ENCODE measurements at places on chromosomes 4 and X.

DNA sequence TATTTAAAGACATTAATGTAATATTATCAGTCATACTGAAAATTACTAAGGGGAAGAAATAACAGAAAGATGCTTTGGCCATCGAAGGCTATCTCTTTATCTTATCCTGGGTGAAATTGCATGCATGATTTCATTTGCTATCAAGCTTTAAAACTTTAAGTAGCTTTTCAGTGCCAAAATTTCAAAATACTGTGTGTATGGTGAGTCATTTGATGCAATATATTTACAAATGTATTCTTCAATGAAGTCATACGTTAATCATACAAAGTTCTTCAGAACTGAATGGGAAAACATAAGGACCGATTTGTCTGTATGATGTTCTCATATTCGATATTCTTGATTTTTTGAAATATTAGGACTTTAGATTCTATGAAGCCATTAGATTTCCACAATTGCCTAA lies 1295.8 kb upstream of the AGA start:
- no peak for DNase-seq

DNA sequence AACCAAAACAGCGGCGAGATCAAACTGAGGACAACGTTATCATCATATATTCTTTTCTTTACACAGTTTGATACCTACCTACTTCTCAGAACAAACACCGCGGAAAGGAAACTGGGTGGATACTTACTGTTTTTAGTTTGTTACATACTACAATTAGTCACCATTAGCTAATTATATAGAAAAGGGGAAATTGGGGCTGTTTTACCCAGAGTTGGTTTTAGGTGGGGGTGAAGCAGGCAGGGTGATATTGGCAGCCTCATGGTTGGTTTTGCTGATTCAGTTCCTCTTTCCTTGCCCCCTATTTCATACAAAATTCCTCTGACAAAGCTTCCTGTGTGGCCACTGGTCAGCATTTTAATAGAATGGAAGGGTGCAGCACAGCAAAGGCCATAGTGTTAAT lies 77.8 kb downstream of the SORBS2 start:
- DNase-seq, result no peak

GRCh38 chr4:142818031-142818430 lies 28.1 kb downstream of the INPP4B start:
- DNase-seq, result no peak

- no peak for DNase-seq
Measured at GRCh38 chrX:19225909-19226308, 103.6 kb upstream of the ADGRG2 start.

DNA sequence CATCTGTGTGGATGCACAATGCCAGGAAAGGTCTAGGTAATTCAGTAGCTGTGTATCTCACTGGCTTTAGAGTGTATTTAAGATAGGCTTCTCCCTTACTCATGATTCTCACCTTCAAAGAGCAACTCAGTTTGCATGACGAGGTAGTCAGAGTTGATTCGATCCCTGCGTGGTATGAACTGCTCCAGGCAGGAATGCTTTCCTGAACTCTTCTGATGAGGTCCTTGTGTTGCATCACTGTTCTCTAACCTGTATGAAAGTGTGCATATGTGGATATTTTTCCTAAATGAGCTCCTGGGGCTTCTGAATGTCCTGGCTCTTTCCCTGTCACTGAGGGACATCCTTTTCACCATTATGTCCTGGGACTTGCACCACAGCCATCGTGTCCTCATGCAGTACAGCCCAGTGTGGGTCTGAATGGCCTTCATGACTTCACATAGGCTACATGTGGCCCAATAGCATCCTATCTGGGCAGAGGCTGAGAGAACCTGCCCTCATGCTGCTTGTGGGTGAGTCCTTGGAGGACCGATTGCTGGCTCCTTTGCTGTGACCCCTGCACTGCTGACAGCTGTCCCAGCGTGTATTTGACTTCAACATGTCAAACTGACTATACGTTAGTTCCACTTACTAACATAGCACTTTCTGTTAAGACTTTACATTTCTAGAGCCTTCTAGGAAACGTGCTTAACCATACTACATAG lies 65.3 kb upstream of the WDR1 start:
- DNase-seq, result no peak

- no peak for DNase-seq
Measured at GRCh38 chr4:142690406-142691163, 155.5 kb downstream of the INPP4B start.

DNA sequence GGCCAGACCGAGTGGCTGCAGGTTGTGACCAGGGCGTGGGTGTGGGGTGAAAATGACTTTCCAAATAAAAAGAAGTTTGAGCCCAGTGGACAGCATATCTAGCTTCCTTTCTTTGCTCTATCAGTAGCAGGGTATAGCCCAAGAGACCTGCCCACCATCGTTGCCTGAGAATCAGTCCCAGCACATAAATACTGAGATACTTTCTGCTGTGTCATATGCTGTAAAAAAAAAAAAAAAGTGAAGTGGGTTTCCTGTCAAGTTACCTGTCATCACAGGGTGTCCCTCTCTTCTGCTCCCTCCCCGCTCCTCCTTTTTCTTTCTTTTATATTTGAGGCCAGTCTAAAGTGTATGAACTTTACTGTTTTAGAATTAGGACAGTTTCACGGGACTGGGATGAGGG lies 330.3 kb upstream of the BOD1L1 start:
- no peak for DNase-seq

DNA sequence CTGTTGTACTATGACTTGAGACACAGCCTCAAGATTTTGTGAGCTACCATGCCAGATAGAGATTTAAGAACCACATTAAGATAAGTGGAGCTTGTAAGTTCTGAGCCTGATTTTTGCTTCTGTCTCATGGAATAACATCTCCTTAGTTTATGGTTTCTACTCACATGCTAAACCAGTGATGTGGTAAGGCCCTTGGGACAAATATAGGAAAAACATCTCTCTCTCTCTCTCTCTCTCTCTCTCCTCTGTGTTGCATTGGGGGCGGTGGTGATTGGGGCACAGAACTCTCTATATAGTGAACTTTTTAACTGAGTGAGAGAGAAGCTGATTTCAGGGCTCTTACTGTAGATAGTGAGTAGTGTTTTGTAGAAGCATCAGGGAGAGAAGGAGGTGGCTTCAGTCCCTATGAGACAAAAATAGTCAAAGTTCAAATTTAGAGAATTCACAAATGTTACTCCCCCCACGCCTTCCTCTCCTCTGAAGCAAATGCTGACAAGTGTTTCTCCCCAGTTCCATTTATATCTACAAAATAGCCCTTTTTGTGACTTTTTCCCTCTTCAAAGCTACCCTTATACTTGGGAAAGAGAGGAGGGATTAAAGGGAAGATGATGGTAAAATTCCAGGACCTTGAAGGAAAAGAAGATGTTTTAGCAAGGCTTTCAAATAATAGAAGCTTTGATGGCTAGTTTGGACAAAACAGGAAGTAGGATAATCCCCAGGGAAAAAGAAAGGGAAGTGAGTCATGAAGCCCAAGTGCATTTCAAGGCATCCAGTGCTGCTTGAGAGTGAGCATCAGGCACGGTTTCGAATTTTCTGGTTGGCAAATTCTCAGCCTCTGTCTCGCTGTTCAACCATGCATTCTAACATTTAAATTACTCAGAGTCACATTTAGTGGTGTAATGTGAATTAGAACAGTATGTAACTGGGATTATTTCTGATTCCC lies 134.3 kb upstream of the AP1S2 start:
- DNase-seq, result no peak

- DNase-seq, result no peak
Measured at GRCh38 chr4:128279624-128280225, 7.9 kb downstream of the PGRMC2 start.

DNA sequence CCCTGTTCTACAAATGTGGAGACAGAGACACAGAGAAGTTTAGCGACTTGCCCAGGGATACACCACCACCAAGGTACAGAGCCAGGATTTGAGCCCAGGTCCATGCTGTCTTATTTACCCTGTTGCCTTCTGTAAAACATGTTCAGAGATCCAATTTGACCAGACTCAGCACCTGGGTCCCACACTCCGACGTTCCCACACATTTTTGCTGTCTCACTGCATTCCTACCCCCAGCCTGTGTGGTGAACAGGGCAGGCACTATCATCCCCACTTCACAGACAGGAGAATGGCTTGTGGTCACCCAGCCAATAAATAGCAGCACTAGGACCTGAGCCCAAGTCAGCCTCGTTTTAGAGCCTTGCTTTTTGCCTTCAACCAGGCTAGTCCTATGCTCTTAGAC lies 102.8 kb downstream of the PJA1 start:
- no peak for DNase-seq

DNA sequence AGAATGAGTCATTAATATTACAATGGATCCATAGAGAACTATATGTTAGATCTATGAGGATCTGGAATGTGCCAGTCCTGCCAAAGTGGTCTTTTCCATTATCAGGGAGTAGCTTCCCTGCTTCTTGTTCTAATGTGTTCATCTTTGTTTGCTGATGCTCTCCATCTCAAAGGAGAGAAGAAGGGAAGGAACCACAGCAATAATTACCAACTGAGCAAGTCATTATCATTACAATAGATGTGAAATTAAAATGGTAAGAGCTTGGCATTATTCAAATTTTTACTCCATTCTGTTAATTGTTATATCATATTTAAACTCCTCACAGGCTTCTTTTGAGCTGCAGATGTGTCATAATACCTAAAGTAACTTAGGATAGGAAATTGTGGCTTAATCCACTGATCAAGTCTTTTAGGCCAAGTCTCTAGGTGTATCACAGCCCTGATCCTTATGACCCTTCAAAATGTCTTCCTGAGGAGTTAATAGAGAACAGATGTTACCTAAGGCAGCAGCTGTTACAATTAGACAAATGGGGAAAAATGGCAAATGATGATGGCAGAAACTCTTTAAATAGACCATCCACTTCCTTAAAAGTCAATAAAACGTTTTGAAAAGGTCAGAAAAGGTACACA lies 1492.7 kb upstream of the IGFBP7 start:
- DNase-seq, result no peak

- DNase-seq, result no peak
Measured at GRCh38 chrX:46582325-46582724, 8.8 kb downstream of the CHST7 start.

DNA sequence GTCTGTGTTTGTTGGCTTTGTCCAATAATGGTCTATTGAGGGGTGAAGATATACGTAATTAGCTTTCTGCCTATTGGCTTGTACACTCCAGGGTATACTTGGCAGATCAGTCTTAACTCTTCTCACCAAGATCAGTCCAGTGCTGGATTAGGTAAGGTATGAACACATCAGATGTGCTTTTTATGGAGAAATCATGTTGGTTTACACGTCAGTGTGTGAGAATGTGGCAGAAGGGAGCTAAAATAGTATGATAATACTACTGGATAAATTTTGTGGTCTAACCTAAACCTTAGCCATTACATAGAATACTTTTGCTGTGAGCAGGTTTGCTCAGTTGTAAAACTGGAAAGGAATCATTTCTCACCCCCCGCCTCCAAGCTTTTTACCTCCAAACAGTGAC lies 4.2 kb downstream of the PDHA1 start:
- DNase-seq, result no peak

DNA sequence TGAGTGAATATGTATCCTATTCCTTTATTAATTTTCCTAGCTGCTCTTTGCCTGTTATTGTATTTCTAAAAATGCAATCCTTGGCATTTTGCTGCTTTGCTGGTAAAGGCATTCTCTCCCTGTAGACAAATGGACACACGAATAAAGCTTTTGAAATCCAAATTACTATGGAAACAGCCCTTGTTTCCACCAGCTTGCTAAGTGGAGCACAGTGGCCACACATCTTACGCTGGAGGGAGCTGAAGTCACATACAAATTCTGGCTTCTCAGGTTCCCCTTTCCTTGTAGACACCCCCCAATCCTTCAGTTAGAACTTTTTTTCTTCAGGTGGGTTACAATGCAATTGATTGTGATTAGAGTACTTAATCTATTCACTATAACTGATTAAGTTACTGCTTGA lies 66.2 kb downstream of the AGA start:
- DNase-seq, result no peak

GRCh38 chrX:92209936-92210335 lies 430.8 kb downstream of the PCDH11X start:
- DNase-seq, result no peak

- DNase-seq, result no peak
Measured at GRCh38 chr4:158796370-158797140, 27.7 kb downstream of the FNIP2 start.

- no peak for DNase-seq
Measured at GRCh38 chr4:78318126-78318525, 233.4 kb upstream of the ANXA3 start.

- DNase-seq, result peak; percentile 48
Measured at GRCh38 chr4:152115794-152116193, 355.0 kb upstream of the GATB start.

DNA sequence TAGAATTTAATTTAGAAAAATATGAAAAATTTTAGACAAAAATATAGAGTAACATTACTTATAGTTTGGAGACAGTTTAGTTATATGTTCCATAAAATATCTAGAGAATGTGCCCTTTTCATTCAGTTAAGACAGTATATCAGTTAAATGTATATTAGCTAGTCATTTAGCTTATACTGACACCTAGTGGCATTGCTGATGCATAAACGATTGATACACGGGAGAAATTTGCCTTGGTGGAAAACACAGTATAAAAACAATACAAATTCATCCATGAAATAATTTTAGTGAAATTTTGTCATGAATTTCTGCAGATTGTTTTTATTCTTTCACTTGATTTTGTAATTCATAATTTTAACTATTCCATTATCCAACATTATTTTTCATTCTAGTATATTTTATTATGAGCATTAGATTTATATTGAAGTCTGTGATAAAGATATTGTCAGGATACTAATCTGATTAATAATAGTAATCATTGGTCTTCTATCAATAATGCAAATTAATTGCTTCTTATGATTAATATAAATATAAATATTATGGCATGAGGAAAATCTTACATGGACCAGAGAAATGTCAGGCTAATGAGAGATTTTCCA lies 219.0 kb downstream of the TLL1 start:
- no peak for DNase-seq

DNA sequence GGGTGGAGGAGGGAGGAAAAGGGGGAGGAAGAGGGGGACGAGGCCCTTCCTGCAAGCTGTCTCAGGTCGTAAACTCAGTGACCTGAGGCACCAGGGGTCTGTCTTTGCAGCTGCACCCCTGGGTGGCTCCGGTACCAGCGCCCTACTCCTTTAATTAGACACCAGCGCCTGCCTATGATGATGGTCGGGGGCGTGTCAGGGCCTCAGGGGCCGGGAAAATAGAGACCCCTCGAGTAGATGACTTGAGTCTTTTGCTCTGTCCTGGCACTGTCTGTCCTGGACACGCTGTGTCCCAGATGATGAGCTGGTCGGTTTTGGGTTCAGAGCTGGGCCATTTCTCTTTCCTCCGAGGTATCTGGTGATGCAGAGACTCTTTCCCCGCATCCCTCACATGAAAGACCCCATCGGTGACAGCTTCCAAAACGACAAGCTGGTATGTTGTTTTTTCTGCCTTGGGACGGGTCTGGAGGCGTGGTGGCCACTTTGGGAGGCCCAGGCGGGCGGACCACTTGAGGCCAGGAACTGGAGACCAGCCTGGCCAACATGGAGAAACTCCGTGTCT lies 11.2 kb downstream of the SLC25A6 start:
- DNase-seq, result no peak

DNA sequence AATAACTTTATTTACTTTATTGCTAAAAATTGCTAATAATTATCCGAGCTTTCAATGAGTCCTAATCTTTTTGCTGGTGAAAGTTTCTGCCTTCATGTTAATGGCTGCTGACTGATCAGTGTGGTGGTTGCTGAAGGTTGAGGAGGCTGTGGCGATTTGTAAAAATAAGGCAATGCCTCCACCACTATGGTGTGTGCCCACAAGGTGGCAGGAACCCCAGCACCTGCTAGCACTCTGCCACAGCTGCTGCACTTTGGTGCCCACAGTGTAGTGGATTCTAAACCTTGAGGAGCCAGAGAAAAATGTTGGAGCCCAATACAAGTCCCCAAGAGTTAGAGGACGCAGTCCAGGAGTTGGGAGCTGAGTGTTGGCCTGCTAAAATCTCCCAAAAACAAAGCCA lies 1237.1 kb downstream of the PCDH19 start:
- no peak for DNase-seq
